Naive thymus-derived CD4-positive, alpha-beta T cell (primary cell): ENCODE measurements at places on chromosomes 1 and 21. TPM values are rescaled to one million over a fixed set of nuclear protein-coding genes. Genes with fewer than 3 reads are reported as not detected.

- no peaks in the 10 kb centered on the region for H3K4me1 ChIP-seq
- no peaks in the 10 kb centered on the region for H3K27me3 ChIP-seq
- DNase-seq = no peak
- no peaks in the 10 kb centered on the region for H3K36me3 ChIP-seq
These were observed 131.3 kb downstream of the FASLG start for GRCh38 chr1:172790245-172790644.

The COL9A2 gene
- total RNA-seq = 13.8 and 14.6 TPM in 2 replicates

- H3K27ac ChIP-seq = no peak overlapping the region
- H3K36me3 ChIP-seq = no peaks in the 10 kb centered on the region
These were observed 70.0 kb upstream of the C21orf91 start for GRCh38 chr21:17889171-17889570.

DNA sequence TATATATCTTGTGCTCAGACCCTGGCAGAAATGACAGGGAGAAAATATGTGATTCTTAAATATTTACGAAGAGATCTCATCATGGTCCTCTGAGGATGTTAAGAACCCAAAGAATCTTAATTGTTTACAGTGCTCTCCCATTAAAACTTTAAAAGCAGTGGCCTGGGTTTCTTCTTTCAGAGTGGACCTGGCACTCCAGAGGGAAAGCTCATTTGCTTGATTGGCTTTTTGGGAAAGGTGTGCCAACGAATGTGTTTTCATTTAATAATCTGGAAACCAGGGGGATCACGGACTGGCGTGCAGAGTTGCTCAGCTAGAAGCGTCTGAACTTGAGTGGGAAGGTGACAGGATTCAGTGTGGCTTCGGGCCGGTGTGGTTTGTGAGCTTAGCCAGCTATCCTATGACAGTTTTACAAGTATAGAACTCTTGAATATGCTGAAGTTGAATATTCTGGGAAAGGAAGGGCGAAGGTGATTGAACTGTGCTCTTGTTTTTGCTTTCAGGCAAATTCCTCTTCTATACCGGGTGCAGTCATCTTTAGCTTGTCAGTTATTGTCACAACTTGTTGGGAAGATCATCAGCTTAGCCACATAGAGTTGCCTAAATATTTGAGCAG, 154.8 kb downstream of the C1orf21 start:
- H3K27ac ChIP-seq = no peak overlapping the region
- H3K36me3 ChIP-seq = no peaks in the 10 kb centered on the region
- no peaks in the 10 kb centered on the region for H3K4me1 ChIP-seq
- H3K27me3 ChIP-seq = no peaks in the 10 kb centered on the region
- H3K4me3 ChIP-seq = no peak overlapping the region
- no peak for DNase-seq

The CRP gene
- not detected for total RNA-seq

GRCh38 chr1:42085596-42085995, 67.6 kb upstream of the GUCA2B start:
- no peaks in the 10 kb centered on the region for H3K36me3 ChIP-seq
- H3K27ac ChIP-seq = no peak overlapping the region
- no peak overlapping the region for H3K4me3 ChIP-seq
- H3K27me3 ChIP-seq = peaks cover 4% of the 10 kb centered on the region

GRCh38 chr1:109687641-109688499, at the start of gene GSTM1:
TSS of gene GSTM1 (plus strand) at chr1:109687817. CDS start at chr1:109687874, 57 bp downstream.
- DNase-seq = peak; percentile 82
- H3K36me3 ChIP-seq = no peaks in the 10 kb centered on the region
- no peaks in the 10 kb centered on the region for H3K4me1 ChIP-seq
- no peaks in the 10 kb centered on the region for H3K27me3 ChIP-seq
- H3K4me3 ChIP-seq = no peak within 1 kb of the TSS

- DNase-seq = no peak
- H3K27ac ChIP-seq = no peak overlapping the region
- no peaks in the 10 kb centered on the region for H3K27me3 ChIP-seq
- H3K4me1 ChIP-seq = no peaks in the 10 kb centered on the region
These were observed 55.0 kb downstream of the NFASC start for GRCh38 chr1:204925701-204926100.

DNA sequence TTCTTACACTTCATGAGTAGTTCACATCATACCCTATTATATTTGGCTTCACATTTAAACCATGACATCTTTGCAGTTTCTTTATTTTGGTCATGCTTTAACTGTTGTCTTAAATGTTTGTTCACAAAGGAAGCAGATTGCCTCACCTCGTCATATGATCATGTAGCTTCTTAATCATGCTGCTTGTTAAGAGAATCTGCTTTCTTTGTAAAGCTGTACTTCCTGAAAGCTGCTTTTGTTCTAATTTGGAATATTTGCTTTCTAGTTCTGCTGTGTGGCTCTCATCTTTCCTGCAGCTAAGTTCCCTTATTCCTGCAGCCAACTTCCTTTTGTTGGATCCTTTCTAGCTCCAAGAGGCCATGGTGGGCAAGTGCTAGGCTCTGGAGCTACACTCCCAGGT, 62.9 kb upstream of the SIM2 start:
- H3K4me1 ChIP-seq = no peaks in the 10 kb centered on the region
- DNase-seq = no peak
- H3K36me3 ChIP-seq = no peaks in the 10 kb centered on the region
- no peak overlapping the region for H3K4me3 ChIP-seq
- no peaks in the 10 kb centered on the region for H3K27me3 ChIP-seq

GRCh38 chr1:20552728-20553445, 514 bp downstream of the FAM43B start:
- no peak overlapping the region for H3K4me3 ChIP-seq
- H3K4me1 ChIP-seq = no peaks in the 10 kb centered on the region
- no peak for DNase-seq
- H3K27me3 ChIP-seq = no peaks in the 10 kb centered on the region
- no peak overlapping the region for H3K27ac ChIP-seq
- no peaks in the 10 kb centered on the region for H3K36me3 ChIP-seq

The TDRD5 gene
- not detected for total RNA-seq

GRCh38 chr1:178599745-178600144, 86.8 kb downstream of the TEX35 start:
- H3K27ac ChIP-seq = no peak overlapping the region
- no peak for DNase-seq
- no peaks in the 10 kb centered on the region for H3K36me3 ChIP-seq
- no peaks in the 10 kb centered on the region for H3K27me3 ChIP-seq
- no peaks in the 10 kb centered on the region for H3K4me1 ChIP-seq
- no peak overlapping the region for H3K4me3 ChIP-seq

- H3K4me3 ChIP-seq = no peak overlapping the region
- H3K27me3 ChIP-seq = no peaks in the 10 kb centered on the region
- no peaks in the 10 kb centered on the region for H3K36me3 ChIP-seq
- no peak overlapping the region for H3K27ac ChIP-seq
- DNase-seq = no peak
- H3K4me1 ChIP-seq = no peaks in the 10 kb centered on the region
These were observed 66.0 kb downstream of the VCAM1 start for GRCh38 chr1:100785470-100786052.

GRCh38 chr1:2583871-2584351, 2.7 kb upstream of the PRXL2B start:
- peaks cover 46% of the 10 kb centered on the region for H3K4me1 ChIP-seq
- H3K36me3 ChIP-seq = no peaks in the 10 kb centered on the region
- no peak overlapping the region for H3K4me3 ChIP-seq
- no peak for DNase-seq
- no peaks in the 10 kb centered on the region for H3K27me3 ChIP-seq

DNA sequence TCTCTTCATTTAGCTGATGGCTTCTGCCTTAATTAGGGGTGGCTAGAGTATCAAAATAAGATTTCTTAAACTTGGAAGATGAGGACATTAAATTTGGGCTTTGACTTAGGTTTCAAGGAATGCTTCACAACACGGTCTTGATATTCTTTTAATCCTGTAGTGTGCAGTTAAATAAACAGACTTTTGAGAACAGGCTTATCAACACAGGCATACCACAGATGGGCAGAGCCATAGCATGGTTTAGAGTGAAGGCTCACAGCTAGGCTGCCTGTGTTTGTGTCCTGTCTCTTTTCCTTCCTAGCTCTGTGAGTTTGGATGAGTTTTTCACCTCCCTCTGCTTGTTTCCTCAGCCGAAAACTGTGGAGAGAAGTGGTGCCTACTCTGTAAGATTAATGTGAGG, 102.3 kb upstream of the IPO9 start:
- no peak for DNase-seq
- no peaks in the 10 kb centered on the region for H3K36me3 ChIP-seq
- no peak overlapping the region for H3K27ac ChIP-seq
- no peaks in the 10 kb centered on the region for H3K4me1 ChIP-seq
- H3K4me3 ChIP-seq = no peak overlapping the region

The PADI3 gene
- not detected for total RNA-seq

- H3K4me3 ChIP-seq = no peak overlapping the region
- no peaks in the 10 kb centered on the region for H3K27me3 ChIP-seq
- no peak for DNase-seq
- no peak overlapping the region for H3K27ac ChIP-seq
- H3K36me3 ChIP-seq = peaks cover 7% of the 10 kb centered on the region
These were observed 19.5 kb downstream of the ETS2 start for GRCh38 chr21:38825269-38825668.

- no peak overlapping the region for H3K27ac ChIP-seq
- H3K4me3 ChIP-seq = no peak overlapping the region
- no peaks in the 10 kb centered on the region for H3K4me1 ChIP-seq
- no peaks in the 10 kb centered on the region for H3K36me3 ChIP-seq
These were observed 50.7 kb downstream of the EBNA1BP2 start for GRCh38 chr1:43121256-43121900.

GRCh38 chr1:61081686-61082310, 563 bp upstream of the NFIA start:
- DNase-seq = peak; percentile 53
- H3K36me3 ChIP-seq = no peaks in the 10 kb centered on the region
- H3K4me3 ChIP-seq = peak overlapping the region; percentile 71
- H3K27me3 ChIP-seq = no peaks in the 10 kb centered on the region

DNA sequence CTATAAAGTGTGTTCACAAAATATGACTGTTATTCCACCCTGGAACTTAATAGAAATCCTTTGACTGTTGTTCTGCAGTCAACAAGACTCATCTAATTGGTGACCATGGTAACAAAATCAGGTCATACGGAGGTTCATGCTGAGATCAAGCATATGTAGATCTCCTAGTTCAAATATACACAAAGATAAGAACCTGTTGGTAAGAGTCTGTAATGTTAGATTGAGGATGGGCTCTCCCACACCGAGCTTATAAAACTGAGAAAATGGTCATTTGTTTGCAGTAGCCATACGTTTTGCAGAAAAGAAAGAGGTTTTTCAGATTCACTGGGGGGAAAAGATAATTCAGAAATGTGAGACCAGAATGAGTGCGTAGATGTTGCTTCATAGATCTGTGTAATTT, 468.1 kb downstream of the RPS6KC1 start:
- H3K27ac ChIP-seq = no peak overlapping the region
- H3K36me3 ChIP-seq = no peaks in the 10 kb centered on the region
- no peak overlapping the region for H3K4me3 ChIP-seq
- H3K4me1 ChIP-seq = no peaks in the 10 kb centered on the region
- no peaks in the 10 kb centered on the region for H3K27me3 ChIP-seq
